Spleen (tissue), 13 donors: ENCODE measurements at places on chromosomes 5 and 9. TPM values are rescaled to one million over a fixed set of nuclear protein-coding genes. Genes with fewer than 3 reads are reported as not detected.

Gene STK10
- total RNA-seq: 182 TPM

DNA sequence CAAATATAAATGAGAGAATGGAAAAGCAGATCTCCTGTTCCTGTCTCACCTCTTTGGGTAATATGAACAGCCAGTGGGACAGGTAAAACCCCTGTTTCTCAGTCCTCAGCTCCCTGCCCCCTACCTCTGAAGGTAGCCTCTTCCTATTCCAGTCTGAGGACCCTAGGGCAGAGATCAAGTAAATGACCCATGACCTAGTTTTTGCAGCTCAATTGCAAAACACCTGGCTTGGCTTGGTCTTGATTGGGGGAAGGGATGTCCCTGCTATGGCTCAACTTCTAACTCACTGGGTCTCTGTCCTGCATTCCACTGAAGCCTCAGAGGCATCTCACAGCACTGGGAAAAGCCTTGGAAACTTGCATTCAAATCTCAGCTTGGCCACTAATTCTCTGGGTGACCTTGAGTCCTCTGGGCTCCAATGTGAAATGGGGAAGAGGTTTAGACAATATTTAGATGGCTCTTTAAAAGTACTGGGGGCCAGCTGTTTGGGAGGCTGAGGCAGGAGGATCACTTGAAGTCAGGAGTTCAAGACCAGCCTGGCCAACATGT is 1.6 kb upstream of the GALT start:
- no peak for DNase-seq

DNA sequence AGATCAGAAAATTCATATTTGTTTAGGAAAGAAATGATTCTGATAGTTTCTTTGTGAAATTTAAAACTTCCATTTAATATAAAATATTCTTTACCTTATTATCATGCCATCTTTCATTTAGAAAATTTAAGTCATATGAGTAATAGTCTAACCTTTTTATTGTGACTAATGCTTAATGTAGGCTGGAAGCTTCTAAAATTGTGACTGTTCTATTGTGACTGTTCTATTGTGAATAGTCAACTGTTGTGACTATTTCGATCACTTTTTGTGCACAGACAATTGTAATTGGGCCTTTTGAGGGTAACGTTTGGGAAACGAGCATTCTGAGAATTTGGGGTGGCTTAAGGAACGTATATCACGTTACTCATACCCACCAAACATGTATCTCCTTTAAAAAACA is 100.0 kb downstream of the PARP8 start:
- DNase-seq: no peak

DNA sequence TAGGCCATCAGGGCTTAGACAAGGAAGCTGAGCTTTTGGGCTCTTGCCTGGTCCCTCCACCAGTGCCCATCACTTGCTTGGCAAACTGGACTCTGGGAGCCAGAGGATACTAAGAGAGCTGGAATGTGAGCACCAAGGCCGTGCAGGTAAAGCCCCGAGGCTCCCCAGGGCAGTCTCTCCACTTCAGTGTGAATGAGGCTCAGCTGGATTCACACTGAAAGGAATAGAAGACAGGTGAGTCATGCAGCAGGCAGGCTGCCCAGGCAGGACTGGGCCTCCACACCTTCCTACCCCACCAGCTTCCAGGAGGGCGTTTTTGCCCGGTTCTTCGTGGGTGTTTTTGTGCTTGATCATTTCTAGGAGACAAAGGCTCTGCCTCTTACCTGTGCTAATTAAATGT is 7.3 kb upstream of the CTSV start:
- DNase-seq: no peak

Gene ENG
- total RNA-seq: 288 TPM

Gene CDH12
- not detected for total RNA-seq

GRCh38 chr5:129724647-129725046 is 23.2 kb upstream of the MINAR2 start:
- DNase-seq: no peak

DNA sequence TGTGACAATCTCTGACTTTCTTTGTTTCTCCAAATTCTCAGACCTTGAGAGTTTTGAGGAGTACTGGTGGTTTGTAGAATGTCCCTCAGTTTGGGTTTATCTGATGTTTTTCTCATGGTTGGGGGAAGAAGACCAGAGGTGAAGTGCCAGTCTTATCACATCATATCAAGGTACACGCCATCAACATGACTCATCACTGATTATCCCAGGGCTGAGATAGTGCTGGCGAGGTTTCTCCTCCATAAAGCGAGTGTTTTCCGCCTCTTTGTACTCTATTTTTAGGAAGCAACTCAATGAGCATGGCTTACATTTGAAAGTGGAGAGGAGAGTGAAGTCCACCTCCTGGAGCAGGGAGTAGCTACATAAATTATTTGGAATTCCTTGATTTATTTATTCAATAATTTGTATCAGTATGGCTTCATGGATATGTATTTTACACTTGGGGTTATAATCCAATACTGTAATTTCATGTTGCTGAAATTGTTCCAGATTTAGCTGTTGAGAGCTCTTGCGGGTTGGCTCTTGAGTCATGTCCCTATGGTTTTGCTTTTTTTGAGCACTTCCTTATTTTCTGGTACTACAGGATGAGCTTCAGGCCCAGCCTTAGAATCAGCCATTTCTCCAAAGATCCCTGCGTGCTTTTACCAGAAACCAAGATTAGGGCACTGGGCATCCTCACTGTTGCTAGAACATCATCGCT is 23.9 kb downstream of the DCANP1 start:
- DNase-seq: no peak
